ENCODE measurements at places on chromosomes 3 and 15.
A peak's percentile ranks its signal among the peaks of the same experiment; 100 is the strongest.

- no peak for DNase-seq
Observed at GRCh38 chr3:95352471-95352870, 1289.6 kb downstream of the NSUN3 start.

GRCh38 chr3:54641226-54642014 lies 286.4 kb downstream of the LRTM1 start:
- peak; percentile 7 for DNase-seq

- DNase-seq: no peak
Observed at GRCh38 chr3:89276116-89276515, 168.7 kb downstream of the EPHA3 start.

DNA sequence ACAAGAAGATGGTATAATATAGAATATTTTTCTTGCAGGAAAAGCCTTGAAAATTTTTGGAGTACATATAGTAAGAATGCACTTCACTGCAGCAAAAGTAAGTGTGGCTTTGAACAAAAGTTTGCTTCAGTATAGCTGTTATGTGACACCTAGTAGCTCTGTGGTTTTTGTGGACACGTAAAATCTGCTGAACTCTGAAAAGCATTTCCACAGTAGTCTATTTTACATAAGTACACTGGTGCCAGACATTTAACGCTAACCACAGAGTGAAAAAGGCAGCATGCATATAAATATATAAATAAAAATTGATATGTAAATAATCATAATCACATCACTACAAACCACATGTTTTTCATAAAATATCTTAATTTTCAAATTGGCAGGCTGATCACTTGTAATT lies 39.8 kb downstream of the CGGBP1 start:
- no peak for DNase-seq

DNA sequence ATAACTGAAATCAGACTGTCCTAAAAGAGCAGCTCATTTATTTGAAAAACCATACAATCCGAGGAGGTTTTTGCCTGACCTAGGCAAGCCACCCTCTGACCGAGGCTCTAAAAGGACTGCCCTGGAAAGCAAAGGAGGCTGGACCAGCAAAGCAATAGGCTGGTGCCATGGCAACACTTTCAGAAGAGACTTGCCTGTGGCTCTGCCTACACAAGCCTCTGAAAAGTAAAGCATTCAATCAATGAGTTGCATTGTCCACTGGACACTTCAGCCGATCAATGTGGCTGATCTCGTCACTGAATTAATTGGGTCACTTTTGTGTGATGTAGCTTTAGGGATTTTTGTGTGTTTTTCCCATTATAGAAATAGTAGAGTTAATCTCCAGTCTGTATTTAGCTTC lies 99.1 kb upstream of the SEMA6D start:
- peak; percentile 45 for DNase-seq

DNA sequence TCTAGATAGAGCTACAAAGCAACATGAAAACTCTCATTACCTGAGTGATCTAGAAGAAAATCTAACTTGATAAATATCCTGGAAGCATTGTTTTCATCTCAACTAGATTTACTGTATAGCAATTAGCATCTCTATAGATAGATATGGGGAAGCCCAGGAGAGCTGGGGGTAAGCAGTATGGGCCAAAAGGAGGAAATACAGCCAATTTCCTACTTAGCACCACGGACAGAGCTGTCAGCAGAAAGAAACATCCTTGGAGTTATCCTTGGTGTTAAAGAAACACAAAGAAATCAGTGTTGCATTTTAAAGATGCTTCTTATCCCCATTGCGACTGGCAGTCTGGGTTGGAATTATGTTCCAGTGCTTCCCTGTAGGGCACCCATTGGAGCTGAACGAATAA lies 126.2 kb downstream of the TIGIT start:
- no peak for DNase-seq

- no peak for DNase-seq
Observed at GRCh38 chr15:32933236-32933635, 215.4 kb downstream of the GREM1 start.

DNA sequence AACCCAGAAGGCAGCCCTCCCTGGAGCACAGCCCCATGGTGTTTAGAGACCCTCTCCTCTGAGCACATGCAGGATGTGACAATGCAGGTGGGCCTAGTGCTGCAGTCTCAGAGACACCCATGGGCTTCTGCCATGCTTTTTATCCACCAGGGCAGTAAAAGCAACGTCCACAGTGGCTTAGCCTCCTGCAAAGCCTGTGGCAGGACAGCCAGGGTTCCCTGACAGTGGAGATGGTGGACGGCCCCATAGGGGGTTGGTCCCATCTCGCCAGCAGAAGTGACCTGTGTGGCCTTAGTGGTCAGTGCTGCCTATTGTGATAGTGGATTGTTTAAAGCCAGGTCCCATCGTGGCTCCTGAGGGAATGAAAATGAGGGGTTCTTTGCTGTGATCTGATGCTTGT lies 46.6 kb downstream of the APBA2 start:
- DNase-seq: no peak

- peak; percentile 12 for DNase-seq
Observed at GRCh38 chr3:84974347-84974746, 15.6 kb downstream of the CADM2 start.

GRCh38 chr3:139377378-139377777 lies 12.1 kb downstream of the COPB2 start:
- no peak for DNase-seq

DNA sequence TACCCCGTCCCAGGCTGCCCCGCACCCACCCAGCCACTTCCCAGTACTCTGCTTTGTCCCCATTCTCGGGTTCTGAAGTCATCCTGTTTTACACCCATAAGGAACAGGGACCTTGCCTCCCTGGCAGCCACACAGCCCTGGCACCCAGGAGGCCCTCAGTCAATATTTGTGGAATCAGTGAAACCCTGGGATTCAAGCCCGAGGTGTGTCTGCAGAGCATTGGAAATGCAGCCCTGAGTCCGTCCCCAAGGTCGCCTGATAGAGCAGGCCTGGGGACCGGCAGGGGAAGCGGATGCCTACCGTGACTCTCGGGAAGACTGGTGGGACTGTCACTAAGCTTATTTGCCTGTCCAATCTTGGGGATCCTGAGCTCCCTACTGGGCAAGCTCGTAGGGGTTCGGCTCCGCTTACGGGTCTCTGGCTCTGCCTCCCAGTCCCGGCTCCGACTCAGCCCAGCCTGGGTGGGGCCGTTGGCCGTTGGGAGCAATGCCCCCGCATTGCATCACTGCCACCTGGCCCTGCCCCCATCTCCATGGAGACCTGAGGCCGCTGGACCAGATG lies 64.4 kb upstream of the TAMM41 start:
- DNase-seq: no peak

- peak; percentile 46 for DNase-seq
Observed at GRCh38 chr3:186277268-186277909, 84.6 kb downstream of the DGKG start.

DNA sequence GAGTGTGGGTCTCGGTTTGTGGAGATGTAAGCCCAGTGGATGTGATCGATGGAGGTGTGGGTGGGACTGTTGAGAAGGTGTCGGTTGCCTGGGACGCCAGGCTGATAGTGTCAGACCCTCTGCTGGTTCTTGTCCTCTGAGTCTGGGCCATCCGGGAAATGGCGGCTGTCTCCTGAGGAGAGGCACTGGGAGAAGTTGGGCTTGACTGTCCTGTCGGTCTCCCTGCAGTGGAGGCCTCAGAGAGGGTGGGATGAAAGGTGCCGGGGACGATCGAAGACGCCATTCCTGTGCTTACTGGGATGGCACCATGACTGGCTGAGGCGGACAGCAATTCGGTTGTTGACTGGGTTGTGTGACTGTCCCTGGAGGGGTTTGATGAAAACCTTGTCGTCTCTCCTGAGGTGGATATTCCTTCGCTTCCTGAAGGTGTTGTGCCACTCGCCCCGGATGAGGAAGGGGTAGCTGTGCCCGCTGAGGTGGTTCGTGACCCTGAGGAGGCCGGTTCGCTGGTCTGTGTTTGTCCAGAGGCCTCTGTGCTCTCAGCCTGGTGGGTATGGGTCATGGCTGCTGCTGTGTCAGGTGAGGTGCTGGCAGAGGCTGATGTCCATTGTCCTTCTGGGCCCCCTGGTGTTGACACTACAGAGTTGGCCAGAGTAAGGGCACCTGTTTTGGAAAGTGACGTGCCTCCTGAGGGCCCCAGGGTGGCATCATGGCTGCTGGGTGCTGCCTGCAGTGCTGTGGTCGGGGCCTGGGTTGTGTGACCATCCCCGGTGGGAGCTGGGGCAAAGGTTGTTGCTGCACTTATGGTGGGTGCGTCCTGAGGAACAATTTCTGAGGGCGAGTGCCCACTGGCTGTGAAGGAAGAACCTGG lies 22.8 kb downstream of the MUC4 start:
- no peak for DNase-seq

DNA sequence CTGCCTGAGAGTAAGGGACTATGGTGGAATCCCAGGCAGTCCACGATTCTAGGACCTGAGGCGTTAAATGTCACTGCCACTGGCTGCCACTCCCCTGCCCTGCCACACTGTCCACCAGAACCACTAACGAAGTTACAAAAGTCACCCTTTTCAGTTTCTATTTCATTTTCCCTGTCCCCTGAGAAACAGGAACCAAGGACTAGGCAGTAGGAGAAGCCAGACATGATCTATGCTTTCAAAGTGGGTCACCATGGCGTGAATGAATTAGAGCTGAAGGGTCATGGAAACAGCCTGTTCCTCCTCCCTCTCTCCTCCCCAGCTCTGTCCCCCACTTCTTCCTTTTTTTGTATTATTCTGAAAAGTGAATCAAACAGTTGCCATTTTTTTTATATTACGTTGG lies 9.1 kb upstream of the ADPRH start:
- DNase-seq: no peak

DNA sequence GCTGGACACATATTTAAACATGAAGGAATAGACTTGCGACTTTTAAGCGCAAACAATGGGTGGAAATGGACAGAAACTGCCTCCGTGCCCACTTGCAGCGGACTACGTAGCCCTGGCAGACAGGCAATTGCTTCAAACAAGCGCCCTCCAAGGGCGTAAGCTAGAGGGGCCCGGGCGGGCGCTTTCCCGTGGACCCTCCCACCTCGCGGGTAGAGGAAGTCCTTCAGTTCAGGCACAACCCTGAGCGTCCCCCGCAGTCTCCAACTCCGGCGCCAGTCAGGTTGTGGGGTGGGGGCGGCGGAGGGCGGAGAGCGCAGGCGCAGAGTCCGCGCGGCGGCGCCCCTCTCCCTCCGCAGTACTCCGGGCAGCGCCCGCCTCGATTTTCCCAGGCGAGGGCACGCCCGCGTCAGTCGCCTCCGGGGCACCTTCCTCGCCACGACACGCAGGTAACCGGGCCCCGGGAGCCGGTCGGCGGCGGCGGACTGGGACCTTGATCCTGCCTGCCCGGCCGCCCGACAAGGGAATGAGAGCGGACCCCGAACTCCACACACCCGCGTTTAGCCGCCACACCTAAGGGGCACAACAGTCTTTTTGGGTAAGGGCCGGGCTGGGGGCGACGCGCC lies at the start of gene SLC35G2:
Gene SLC35G2, plus strand, starts transcription at position 358 of the 623 bp plus-strand sequence. CDS start 35,335 bp downstream, outside the sequence.
- DNase-seq: peak; percentile 2

GRCh38 chr3:18712713-18713576 lies 287.8 kb upstream of the SATB1 start:
- no peak for DNase-seq

GRCh38 chr3:50450209-50450921 lies 53.1 kb downstream of the CACNA2D2 start:
- DNase-seq: peak; percentile 63

DNA sequence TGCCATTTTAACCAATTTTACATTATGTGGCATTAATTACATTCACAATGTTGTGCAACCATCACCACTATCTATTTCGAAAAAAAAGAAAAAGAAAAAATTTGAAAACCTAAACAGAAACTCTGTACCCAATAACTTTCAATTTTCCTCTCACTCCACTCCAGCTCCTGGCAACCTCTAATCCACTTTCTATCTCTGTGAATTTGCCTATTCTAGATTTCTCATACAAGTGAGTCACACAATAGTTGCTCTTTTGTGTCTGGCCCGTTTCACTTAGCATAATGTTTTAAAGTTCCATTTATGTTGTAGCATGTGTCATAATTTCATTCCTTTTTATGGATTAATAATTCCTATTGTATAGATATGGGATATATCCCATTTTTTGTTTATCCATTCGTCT lies 53.3 kb upstream of the TBC1D5 start:
- no peak for DNase-seq

DNA sequence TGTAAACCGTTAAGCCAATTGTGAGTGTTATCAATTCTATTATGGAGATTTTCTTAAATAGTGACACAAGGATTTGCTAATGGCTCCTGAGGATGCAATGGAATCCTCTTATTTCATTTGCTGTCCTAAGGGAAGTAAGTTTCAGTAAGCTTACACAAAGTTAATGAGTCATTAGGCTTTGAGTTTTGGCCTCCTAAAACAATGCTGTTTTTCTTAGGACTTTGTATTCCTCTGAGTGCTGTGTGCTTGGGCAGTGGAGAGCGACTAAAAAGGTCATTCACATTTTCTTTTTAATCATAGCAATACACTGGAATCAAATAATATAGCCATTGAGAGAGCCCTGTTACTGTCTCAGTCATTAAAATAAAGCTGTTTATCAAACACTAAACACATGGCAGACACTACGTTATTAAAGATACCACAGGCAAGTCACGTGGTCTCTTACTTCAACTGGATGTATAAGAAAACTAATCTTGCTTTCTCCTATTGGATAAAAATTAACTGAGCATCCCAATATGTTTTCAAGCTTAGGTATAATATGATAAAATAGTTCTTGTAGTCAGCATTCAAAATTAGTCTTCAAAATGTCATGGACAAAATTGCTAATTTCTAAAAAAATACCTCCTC lies 290.8 kb downstream of the NLGN1 start:
- no peak for DNase-seq

GRCh38 chr3:133300102-133300501 lies 99.8 kb upstream of the BFSP2 start:
- DNase-seq: peak; percentile 74

GRCh38 chr15:29698030-29698701 lies 124.1 kb downstream of the TJP1 start:
- DNase-seq: no peak

DNA sequence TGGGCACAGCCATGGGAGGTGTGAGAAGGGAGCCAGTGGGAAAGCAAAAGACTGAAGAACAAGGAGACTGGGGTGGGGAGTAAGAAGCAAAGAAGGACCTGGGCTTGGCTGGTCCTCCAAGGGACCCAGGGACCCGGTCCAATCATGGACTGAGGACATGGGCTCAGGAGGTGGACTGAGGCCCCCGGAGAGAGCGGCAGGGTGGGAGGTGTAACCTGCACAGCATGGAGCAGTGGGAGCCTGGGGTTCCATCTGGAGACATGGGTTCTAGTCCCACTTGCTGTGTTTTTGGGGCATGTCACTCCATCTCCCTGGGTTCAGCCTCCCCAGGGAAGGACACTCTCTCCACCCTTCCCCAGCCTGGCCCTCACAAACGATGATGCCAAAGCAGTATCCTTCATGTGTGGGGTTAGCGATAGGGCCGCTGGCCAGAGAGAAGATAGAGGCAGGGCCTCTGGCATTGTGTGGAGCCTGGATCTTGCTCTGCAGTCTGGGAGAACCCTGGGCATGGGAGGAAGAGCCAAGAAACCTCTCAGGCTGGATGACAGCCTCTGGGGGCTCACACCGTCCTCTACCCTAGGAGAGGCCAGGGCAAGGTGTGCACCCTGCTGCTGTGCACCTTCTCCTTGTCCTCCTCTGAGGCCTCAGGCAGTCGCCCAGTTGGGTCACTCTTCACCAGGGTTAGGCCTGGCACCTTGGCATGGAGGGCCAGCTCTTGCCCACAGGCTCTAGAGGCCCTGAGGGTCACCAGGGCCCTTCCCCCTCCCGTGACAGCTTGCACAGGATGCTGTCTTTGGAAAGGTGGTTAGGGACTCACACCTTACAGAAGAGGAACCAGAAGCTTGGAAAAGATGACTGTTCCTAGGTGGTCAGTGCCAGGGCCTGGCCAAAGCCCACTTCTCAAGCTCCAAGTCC lies 26.0 kb downstream of the FBXW12 start:
- DNase-seq: no peak
